ENCODE measurements at places on chromosomes 5 and 9.

- DNase-seq: no peak
These were observed 248.1 kb upstream of the IZUMO3 start for GRCh38 chr9:24793787-24794186.

DNA sequence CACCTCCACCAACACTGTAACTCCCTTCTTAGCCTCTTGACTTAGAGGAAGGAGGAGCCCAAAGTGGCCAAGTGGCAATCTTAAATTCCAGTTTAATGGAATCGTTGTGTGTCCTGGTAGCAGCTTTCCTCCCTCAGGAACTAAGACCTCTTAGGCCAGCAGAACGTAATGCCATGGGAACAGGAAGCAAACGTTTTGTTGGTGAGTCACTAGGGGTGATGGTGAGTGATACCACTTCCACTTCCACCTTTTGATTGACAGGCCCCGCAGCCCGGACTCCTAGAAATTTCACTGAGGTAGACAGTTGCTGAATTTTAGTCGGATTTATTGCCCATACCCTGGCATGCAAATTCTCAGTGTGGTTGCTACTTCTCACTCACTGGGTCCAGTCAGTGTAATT lies 94.2 kb upstream of the FBN2 start:
- no peak for DNase-seq

- DNase-seq: no peak
These were observed 39.8 kb downstream of the ANXA2R start for GRCh38 chr5:43000111-43000840.

DNA sequence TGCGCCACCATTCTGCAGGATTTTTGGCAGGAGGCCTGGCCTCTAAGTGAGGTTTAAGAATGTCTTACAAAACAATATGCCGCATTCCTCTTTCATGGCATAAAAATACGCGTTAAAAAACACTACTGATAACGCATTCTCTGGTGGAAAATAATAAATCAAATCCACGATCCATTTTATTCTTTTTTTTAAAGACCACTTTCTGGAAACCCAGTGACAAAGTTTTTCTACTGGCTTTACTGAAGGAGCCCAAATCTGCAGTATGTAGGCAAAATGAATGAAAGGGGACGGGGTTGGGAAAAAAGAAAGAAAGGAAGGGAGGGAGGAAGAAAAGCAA lies 2.0 kb downstream of the SV2C start:
- no peak for DNase-seq

- no peak for DNase-seq
These were observed 31.9 kb upstream of the TBC1D2 start for GRCh38 chr9:98287384-98287783.

DNA sequence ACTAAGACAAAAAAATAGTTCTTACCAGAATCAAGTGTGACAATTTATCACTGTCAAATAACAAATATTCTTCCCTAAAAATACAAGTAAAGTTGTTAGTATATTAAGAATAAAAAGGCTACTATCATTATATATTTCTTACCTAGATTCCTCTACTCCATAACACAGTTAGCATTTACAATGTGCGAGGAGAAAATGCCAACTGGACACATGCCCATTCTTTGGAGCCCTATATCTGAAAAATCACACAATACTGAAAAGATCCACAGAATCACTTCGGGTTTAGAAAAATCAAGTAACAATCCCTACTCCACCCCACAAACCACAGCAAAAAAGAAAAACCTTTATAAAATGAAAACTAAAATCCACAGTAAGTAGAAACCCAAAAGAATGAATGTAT lies 70.9 kb downstream of the PKD2L2 start:
- no peak for DNase-seq

DNA sequence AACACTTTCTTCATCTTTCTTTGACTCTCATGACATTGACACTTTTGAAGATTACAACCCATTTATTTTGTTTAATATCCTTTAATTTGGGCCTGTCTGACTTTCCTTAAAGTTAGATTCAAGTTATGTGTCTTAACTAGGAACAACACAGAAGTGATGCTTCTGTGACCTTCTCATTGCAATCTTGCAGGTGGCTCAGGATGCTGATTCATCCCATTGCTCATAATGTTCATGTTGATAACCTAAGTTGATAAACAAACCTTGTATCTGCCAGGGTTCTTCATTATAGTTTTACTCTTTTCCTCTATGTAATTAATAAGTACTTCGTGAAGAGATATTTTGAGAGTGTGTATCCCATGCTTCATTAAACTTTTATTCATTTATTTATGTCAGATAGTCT lies 107.2 kb upstream of the SHB start:
- DNase-seq: no peak

DNA sequence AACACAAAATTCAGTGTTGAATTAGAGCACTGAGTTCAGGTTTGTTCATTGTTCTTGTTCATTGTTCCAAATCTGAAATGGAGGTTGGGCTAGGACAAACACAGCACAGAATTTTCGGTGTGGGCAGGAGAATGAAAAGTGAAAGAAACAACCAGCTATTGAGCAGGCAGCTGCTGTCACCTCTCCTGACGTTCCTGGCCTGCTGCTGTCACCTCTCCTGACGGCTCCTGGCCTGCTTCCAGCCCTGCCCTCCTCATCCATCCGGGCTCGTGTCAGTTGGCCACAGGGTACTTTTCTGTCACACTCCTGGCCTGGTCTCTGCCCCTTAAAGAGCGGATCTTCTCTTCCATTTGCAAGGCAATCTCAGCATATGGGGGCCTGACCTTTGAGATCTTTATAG lies 45.2 kb upstream of the CKMT2 start:
- DNase-seq: no peak

DNA sequence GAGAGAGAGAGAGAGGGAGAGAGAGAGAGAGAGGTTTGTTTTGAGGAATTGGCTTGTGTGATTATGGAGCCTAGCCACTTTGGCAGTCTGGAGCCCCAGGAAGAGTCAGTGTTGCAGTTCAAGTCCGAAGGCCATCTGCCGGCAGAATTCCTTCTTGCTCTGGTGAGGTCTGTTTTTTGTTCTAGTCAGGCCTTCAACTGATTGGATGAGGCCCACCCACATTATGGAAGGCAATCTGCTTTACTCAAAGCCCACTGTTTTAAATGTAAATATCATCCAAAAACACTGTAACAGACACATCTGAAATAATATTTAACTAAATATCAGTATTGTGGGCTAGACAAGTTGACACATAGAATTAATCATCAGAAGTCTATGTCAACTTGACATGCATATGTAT lies 11.4 kb upstream of the GRM6 start:
- DNase-seq: no peak

GRCh38 chr9:93592643-93593021 lies 16.2 kb downstream of the PHF2 start:
- DNase-seq: no peak

DNA sequence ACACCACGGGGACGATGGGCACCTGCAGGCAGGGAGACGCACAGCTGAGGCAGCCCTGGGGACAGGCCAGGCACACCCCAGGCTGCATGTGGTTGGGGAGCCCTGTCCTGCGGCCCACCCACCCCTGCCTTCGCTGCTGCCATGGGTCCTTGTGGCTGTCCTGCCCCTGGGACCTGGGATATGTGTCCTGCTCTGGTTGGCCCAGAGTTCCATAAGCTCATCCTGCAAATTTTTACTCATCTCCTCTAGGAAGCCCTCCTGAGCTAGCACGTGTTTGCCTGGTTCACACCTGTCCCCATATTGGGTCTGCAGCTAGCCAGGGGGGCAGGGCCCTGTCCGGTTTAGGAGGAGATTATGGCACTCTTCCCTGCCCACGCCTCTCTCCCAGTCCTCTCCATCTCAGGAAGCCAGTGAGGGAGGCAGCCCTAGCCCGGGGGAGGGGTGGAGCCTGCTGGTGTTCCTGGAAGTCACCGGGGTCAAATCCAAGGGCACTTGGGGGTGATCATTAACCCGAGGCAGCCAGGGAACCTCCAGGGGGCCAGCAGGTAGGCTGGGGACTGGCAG lies 12.2 kb downstream of the EGFL7 start:
- no peak for DNase-seq

DNA sequence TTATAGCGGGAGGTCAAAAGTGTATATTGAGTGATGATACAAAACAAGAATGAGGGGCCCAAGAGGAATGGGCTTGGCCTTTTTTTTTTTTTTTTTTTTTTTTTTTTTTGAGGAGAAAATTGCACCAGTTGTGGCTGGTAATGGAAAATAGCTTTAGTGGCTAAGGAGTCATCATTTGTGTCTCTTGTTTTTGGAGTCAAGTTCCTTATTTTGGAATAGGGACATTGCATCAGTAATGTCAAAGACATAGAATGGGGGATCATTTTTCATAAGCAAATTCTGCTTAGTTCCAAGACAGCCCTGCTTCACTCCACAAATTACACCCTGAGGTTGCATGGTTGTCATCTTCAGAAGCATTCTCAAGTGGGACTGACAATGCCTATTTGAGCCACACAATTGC lies 137.4 kb downstream of the STK32A start:
- DNase-seq: no peak

- peak; percentile 78 for DNase-seq
These were observed 106.8 kb downstream of the PDE6A start for GRCh38 chr5:149837680-149838269.

DNA sequence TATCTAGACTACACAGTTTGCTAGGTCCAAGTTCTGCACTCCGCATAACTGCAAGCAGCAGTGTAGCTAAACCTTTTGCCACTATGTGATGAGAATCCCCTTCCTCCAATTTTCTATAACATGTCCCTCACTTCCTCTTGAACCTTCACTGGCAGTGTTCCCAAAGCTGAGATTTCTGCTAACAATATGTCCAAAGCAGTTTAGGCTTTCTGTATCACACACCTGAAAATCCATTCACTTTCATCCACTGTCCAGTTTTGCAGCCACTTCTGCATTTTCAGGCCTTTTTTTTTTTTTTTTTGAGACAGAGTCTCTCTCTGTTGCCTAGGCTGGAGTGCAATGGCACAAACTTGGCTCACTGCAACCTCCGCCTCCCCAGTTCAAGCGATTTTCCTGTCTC lies 111.1 kb downstream of the GADD45G start:
- DNase-seq: no peak

All from spinal cord (tissue), 10 donors.